ENCODE measurements at places on chromosomes 12 and 14.

DNA sequence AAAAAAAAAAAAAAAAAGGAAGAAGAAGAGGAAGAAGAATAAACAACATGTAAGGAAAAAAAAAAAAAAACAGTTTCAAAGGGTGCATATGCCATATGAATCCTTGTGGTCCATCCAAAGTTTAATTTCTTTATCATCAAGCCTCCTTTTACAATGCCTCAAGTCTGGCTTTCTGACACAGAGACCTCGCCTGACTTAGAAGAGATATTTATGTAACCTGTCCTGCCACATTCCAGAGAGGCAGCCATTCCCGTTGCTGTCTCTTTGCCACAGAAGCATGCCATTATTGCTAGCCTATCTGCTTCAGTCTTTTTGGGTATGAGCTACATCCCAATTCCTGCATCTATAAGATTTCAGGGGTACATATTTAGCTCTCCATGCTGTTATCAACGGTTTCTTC lies 596.7 kb upstream of the ATP2B1 start:
- DNase-seq = no peak

DNA sequence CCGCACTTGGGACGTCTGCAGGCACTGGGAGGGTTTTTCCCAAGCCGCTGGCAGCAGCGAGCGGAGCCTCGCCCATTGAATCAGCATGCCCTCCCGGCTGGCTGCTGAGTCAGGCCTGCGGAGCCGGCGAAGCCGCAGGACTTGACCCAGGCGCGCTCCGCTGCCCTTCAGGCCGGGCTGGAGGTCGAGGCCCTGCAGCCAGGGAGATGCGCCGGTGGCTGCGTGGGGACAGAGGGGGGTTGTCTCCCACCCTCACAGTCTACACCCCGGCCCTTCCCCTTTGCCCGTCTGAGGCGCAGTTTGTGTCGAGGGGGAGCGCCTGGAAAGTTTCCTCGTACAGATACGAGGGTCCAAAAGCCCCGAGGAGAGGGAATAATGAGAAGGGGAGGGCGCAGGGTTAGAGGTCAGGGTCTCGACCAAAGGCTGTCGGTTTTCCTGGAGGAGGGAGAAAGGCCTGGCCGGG lies 759 bp upstream of the KLC1 start:
- no peak for DNase-seq

DNA sequence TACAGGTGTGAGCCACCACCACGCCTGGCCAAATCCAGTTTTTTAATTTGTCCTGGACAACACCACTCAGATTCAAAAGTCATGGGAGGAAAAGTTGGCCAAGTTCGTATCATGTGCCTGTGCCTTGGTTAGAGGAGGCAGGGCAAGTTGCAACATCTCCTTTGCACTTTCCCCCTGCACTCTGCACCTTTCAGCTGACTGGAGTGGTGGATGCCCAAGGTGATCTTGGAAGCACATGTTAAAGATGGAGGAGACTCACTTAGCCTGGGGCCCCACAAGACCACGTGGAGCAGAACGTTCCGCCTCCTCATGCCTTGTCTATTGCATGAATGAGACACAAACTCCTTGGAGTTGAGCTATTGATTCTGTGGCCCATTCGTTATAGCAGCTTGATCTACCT lies 82.1 kb upstream of the FZD10 start:
- DNase-seq = no peak

DNA sequence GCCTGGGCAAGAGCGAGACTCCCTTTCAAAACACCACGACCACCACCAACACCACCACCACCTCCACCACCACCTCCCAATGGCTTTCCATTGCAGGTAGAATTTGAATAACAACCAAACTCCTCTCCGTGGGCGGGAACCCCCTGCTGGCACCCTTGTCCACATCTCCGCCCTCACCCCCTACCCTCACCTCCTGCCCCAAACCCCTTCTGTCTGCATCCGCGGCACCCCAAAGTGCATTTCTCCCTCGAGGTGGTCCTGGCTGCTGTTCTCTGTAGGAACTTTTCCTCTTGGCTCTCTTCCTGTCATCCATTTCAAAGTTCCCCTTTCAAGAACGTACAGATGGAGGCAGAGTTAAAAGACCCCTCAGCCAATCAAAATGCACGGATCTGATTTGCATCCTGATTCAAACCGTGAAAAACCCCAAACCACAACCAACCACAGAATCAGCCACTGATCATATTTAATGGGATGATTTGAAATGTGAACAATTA lies 3.8 kb downstream of the SDSL start:
- no peak for DNase-seq

- DNase-seq = no peak
These were observed 543 bp upstream of the GLIPR1 start for GRCh38 chr12:75479963-75480461.

DNA sequence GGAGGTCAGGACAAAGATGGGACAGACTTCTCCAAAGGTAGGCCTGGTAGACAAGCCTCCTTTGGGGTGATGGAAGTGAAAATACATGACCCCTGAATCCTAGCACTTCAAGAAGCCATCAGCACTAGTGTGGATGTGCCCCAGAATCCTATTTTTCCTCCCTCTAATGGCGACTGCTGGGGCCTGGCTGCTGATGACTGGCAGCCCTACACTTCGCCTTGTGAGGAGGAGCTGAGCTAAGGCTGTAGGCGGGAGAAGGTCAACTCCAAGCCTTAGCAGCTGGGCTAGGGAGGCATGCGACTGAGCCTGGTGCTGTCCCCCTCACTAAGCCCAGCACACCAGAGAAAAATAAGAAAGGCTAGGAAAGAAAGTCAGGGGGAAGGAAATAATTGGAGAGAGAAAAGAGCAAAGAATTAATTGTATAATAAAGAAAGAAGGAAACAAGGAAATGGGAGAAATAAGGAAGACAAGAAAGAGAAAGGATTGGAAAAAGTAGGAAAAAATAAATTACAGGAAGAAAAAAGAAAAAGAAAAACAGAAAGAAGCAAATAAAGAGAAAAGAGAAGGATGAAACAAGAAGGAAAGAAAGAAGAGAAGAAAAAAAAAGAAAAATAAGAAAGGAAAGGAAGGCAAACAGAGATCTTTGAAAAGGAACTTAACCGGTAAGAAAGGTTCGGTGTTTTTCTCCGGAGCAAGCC lies 4.7 kb upstream of the HOXC10 start:
- DNase-seq = no peak

- no peak for DNase-seq
These were observed 17.5 kb downstream of the KCNH5 start for GRCh38 chr14:63027719-63028118.

DNA sequence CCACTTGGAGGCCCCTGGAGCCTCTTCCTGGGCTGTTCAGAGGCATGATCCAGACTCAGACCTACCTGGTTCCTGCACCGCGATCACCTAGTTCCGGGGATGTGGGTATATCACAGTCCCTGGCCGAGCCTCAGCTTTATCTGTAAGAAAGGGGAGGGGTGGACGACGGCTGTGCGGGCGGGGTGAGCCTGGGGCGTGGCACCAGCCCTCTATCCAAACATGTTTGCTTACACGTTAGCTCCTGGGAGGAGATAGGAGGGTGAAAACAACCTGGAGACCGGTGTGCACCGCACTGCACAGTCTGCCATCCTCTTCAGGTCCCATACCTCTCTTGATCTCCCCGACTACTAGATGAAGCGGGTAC lies 1.2 kb downstream of the ANKRD9 start:
- DNase-seq = peak; percentile 70

GRCh38 chr14:39372656-39373055 lies 59.6 kb downstream of the FBXO33 start:
- DNase-seq = no peak

DNA sequence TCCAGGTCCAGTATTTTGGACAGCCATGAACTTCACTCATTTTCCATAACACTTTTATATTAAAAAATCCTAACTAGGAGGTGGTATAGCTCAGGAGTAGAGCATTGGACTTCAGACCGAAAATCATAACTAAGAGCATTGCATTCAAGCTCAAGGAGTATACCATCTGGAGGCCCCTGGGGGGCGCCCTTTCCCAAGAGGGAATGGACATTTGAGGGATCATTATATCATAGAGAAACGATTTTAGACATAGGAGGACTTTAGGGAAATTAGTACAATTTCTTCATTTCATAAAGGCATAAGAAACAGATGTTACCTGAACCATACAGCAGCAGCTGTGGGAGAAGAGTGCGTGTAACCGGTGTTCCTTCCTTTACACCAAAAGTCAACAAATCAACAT lies 5.2 kb upstream of the ATG14 start:
- no peak for DNase-seq

- DNase-seq = peak; percentile 61
These were observed 240.9 kb downstream of the FOXN3 start for GRCh38 chr14:89175881-89176799.

GRCh38 chr12:130513556-130513955 lies 175.9 kb downstream of the PIWIL1 start:
- DNase-seq = no peak

GRCh38 chr12:6764011-6764828 lies 1.9 kb upstream of the PTMS start:
- peak; percentile 97 for DNase-seq

DNA sequence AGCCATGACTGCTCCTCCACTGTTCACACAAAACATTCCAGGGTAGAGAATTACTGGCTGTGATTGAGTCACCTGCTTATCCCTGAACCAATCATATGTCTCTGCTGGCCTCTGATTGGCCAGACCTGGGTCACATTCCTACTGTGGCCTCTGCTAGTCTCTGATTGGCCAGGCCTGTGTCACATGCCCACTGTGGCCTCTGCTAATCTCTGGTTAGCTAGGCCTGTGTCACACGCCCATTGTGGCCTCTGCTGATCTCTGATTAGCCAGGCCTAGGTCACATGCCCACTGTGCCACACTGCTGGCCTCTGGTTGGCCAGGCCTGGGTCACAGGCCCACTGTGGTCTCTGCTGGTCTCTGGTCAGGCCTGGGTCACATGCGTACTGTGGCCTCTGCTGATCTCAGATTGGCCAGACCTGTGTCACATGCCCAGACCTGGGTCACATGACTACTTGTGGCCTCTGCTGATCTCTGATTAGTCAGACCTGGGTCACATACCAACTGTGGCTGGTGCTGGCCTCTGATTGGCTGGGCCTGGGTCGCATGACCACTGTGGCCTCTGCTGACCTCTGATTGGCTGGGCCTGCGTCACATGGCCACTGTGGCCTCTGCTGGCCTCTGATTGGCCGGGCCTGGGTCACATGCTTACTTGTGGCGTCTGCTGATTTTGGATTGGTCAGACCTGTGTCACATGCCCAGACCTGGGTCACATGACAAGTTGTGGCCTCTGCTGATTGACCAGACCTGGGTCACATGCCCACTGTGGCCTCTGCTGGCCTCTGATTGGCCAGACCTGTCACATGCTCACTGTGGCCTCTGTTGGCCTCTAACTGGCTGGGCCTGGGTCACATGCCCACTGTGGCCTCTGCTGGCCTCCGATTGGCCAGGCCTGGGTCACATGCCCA lies 251.6 kb downstream of the SLC15A4 start:
- DNase-seq = no peak

- DNase-seq = no peak
These were observed 2.1 kb downstream of the MAP1LC3B2 start for GRCh38 chr12:116561181-116561821.

- no peak for DNase-seq
These were observed 39.2 kb downstream of the BCAT1 start for GRCh38 chr12:24909667-24910066.

DNA sequence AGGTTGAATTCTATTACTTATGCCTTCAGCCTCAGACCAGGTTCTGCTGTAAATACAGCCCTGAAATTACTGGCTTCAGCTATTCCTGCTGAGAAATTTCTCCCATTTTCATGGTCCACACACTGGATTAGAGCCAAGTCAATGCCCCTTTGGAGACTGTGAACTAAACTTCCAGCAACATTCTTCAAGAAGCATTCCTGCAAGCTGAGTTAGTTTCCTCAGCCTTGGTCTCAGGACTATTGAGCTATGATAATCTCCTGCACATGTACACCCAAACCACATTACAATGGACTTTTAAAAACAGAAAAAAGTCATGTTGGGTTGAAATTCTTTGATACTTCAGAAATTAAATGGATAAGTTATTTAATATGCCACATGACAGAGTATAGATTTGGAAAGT lies 58.0 kb upstream of the AVPR1A start:
- no peak for DNase-seq

Measured in NCI-H748 treated with DMSO at 0.1 percent for 48 hours (cell line).